ENCODE measurements at places on chromosomes 7 and 10. TPM values are rescaled to one million over a fixed set of nuclear protein-coding genes. Genes with fewer than 3 reads are reported as not detected.

GRCh38 chr10:14349081-14349480, 18.4 kb upstream of the FRMD4A start:
- DNase-seq = no peak

DNA sequence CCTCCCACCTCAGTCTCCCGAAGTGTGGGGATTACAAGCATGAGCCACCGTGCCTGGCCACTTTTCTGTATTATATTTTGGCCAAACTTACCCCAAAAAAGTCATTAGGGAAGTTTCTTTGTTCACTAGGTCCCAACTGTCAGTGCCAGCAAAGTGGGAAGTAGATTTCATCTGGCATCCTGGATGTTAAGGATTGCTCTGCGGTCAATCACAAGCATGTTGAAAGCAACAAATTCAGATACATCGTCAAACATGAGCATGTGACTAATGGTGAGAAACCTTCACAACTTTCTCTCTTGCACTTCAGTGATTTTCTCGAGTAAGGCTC, 14.3 kb upstream of the LRRC17 start:
- no peak for DNase-seq

- no peak for DNase-seq
Observed at GRCh38 chr7:39269034-39269433, 291.3 kb downstream of the POU6F2 start.

- DNase-seq = no peak
Observed at GRCh38 chr10:88270871-88271713, 312.0 kb downstream of the RNLS start.

- DNase-seq = peak; percentile 51
Observed at GRCh38 chr10:48551861-48552591, 52.8 kb downstream of the ARHGAP22 start.

GRCh38 chr7:118057404-118057803, 126.6 kb upstream of the LSM8 start:
- DNase-seq = no peak

DNA sequence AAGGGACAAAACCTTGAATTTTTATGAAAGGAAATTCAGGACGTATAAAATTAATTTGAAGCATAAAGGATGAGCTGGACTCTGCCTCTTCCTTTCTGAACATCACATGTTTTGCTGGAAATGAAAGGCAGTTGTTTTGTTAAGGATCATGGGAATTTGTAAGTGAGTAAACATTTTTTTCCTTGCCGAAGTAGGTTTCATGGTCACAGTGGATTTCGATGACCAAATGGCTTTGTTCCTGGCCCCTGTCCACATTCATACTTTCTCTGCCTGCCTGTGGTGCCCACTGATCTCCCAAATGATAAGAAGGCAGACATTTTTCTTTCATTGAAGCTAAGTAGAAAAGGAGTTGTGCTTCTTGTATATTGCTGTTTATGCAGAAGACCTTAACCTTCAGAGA, 104.2 kb downstream of the ARID5B start:
- DNase-seq = no peak

GRCh38 chr10:110260746-110261477, 43.8 kb downstream of the SMNDC1 start:
- no peak for DNase-seq

ANKRD30A gene
- 0.13 TPM for total RNA-seq

ENTPD1 gene
- 11.3 TPM for total RNA-seq

C10orf67 gene
- 0.54 TPM for total RNA-seq

Measured in thyroid gland (tissue), 4 donors.